Tongue (tissue), 3 donors: ENCODE measurements at places on chromosomes 5 and 9. TPM values are rescaled to one million over a fixed set of nuclear protein-coding genes. Genes with fewer than 3 reads are reported as not detected.
A peak's percentile ranks its signal among the peaks of the same experiment; 100 is the strongest.

DNA sequence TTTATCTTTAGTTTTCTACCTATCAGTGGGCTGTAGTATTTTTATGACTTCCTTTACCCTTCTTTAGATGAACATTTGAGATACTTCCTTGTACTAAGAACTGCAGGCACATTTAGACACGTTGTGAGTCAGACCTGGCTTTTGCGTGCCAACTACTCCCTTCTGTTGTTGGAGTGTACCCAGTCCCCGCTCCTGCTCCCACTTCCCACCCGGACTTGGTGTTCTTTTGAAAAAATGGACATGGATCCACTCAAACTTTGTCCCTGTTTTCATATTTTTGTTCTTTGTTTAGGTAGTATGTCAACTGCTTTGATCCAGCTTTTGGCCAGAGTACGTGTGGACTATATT lies 60.7 kb downstream of the PARP8 start:
- DNase-seq, result no peak

DNA sequence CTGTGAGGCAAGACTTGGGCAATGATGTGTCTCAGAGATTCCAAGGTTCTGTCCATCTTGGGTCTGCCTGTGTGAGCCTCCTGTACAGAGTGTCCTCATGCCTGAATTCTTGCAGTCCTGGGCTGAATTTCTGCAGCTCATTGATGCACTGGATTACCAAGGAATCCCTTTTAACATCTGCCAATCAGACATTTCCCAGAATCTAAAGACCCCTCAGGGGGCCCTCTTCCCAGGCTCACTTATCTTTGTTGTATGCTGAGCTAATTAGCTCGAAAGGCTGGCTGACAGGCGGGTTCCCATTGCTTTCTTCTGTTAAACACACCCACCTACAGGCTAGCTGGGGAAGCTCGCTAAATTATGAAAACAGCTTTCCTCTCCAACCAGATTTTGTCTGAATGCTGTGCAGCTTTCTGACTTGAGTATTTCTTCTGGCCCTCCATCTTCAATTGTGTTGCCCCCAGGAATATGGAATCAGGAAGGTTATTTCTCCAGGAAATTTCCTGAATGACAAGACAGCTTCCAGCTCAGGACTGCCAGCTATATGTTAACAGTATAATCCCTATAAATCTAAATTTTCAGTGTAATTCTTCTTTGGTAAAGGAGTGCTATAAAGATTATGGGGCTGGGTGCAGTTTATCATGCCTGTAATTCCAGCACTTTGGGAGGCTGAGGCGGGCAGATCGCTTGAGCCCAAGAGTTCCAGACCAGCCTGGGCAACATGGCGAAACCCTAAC lies at the start of gene LIX1:
Gene LIX1, minus strand, starts transcription at position 91 of the 734 bp plus-strand sequence. Its CDS starts 35 bp downstream, at position 56.
- peak; percentile 85 for DNase-seq

DNA sequence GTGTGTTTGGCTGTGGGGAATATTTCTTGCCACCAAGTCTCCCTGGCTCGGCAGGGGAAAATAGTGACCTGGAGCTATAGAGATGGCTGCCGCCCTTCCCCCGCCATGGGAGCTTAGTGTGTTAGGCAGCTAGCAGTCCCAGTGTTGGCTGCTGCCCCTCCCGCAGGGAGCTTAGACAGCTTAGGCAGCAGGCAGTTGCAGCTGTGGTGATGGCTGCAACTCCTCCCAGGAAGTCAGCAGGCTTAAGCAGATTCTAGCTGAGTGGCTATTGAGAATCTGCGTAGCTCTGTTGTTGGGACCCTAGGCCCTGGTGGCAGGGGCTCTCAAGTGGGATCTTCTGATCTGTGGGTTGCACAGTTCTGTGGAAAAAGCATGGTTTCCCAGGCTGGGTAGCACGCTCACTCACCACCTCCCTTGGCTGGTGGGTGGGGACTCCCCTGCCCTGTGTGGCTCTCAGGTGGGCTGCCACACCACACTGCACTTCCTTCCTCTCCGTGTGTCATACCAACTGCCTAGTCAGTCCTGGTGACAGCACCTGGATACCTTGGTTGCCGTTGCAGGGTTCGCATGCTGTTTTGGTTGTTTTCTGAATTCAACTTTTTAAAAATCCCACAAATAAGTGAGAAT lies 9.3 kb downstream of the OR1N2 start:
- no peak for DNase-seq

- no peak for DNase-seq
These were observed 13.9 kb downstream of the STC2 start for GRCh38 chr5:173314166-173314952.

DNA sequence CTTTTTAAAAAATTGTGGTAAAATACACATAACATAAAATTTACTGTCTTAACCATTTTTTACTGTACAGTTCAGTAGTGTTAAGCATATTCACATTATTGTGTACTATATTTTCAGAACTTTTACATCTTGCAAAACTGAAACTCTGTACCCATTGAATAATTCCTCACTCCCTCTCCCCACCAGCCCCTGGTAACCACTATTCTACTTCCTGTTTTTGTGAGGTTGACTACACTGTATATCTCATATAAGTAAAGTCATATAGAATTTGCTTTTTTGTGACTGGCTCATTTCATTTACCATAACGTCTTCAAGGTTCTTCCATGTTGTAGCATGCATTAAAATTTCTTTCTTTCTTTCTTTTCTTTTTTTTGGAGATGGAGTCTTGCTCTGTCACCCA lies 87.0 kb downstream of the LNPEP start:
- no peak for DNase-seq

DNA sequence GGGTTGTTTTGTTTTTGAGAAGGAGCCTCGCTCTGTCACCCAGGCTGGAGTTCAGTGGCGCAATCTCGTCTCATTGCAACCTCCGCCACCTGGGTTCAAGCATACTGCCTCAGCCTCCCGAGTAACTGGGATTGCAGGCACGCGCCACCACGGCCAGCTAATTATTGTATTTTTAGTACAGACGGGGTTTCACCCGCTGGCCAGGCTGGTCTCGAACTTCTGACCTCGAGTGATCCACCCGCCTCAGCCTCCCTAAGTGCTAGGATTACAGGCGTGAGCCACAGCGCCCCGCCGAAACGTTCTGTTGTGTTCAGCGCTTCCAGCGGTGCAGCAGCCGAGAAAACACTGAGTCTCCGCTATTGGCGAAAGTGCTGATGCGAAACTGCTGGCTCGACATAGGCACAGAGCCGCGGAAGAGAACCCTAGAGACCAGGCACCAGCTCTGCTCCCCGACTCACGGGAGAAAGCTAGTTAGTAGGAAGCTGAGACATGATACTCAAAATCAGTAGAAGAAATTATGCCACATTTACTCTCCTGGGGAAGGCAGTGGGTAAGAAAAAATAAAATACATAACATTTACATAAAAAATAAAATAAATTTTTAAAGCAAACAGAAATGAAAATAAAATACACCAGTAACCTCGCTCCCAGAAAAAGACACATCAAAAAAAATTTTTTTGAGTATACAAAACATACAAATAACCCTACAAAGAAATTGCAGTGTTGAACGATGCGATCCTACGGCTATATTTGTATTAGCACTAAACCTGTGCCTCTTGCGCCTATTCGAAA lies 31.6 kb downstream of the ANXA2R start:
- DNase-seq, result peak; percentile 87

DNA sequence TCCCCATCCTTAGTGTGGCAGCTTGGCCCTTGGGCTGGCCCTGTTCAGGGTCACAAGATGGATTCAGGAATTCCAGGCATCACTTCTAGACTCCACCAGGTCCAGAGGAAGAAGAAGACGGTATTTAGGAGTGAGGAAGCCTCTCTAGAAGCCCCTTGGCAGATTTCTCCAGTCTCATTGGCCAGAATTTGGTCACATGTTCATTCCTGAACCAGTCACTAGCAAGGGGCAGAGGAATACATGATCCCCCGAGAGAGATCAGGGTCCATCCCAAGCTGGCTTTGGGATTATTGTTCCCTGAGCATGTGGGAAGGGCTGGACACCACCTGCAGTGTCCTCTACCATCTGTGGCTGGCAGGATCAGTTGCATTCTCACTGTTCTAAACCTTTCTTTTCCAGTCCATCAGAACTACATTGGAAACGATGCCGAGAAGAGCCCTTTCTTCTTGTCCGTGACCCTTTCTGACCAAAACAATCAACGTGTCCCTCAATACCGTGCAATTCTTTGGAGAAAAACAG lies 48.5 kb downstream of the GARNL3 start:
- no peak for DNase-seq

DNA sequence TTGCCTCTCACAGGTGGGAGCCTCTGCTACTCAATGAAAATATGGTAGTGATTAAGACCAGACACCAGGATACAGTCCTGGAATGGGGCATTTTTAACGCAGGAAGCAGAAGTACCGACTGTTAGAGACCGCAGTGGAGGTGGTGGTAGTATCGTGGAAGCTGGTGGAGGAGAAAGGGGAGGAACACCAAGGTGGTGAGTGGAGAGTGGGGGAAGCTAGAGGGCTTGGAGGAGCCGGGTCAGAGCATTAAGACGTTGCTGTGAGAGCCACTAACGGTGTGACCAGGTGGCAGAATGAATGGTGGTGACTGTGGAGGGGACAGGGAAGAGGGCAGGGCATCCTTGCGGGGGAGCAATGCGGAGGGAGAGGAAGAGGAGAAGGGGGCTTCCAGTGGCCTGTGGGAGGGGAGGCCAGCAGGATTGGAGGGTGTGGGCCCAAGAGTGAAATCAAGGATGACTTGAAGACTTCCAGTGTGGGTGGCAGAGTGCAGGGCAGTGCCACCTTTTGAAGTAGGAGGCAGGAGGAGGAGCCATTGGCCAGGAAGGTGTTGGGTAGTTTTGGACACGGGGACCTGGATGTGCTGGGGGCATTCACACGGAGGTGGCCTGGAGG lies 1.6 kb upstream of the UBAC1 start:
- DNase-seq, result no peak

DNA sequence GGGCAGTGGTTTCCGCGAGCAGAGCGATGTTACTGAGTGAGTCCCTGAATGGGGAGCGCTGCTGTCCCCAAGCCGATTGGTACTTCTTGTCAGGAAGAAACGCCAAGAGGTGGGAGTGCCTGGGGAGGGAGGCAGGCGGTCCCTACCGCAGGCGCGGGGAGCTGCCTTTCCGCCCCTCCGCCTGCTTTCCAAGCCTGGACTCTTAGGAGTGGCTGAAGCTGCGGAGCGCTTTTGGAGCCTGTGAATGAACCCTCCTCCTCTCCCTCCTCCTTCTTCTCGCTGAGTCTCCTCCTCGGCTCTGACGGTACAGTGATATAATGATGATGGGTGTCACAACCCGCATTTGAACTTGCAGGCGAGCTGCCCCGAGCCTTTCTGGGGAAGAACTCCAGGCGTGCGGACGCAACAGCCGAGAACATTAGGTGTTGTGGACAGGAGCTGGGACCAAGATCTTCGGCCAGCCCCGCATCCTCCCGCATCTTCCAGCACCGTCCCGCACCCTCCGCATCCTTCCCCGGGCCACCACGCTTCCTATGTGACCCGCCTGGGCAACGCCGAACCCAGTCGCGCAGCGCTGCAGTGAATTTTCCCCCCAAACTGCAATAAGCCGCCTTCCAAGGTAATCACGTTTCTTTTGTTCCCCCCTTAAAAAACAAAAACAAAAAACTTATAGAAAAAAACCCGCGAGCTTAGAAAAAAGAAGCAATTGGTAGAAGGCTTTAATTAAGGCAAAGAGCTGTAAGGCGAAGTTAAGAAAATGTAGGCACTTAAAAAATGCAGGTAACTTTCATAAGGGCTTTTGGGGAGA lies at the start of gene VCAN:
Gene VCAN, plus strand, starts transcription at position 340 of the 808 bp plus-strand sequence. CDS start 11,775 bp downstream, outside the sequence.
- peak; percentile 96 for DNase-seq

GRCh38 chr9:84024041-84024575 lies 43.5 kb downstream of the RMI1 start:
- no peak for DNase-seq

GRCh38 chr5:1895739-1896420 lies 13.2 kb upstream of the IRX4 start:
- DNase-seq, result no peak

DNA sequence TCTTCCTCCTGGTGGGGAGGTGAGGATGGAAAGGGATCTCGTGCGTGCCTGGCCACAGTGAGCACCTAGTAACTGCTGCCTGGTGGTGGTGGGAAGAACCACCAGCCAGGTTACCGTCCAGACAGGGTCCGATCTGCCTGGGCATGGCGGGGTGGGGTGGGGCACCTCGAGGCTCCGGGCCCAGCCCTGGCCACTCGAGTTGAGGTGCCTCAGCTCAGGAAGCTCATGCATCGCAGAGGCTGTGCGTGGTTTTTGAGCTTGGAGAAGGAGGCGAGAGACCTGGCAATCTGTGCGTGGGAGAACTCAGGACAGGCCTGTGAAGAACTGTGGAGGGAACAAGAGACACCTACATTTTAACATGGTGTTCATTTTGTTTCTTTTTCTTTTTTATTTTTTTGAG lies 31.0 kb upstream of the FIBCD1 start:
- DNase-seq, result no peak

DNA sequence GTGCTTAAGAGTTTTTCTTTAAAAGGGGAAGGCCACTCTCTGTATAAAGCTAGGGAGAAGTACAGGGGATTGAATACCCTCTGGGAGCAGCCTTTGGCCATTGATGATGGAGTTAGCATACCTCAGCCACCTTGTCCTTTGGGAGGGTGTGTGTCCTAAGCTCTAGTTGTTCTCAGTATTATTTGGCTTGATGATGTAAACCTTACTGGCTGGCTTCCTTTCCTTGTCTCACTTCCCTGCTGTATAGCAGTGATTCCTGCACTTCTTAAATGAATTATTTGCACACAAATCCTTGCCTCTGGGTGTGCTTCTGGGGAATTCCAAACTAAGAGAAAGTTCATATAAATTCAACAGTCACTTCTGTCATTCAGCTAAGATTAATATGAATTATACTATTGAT lies 234.9 kb upstream of the RIOK2 start:
- DNase-seq, result no peak

- no peak for DNase-seq
These were observed 19.4 kb downstream of the ABO start for GRCh38 chr9:133255371-133256135.

GRCh38 chr5:140182075-140182711 lies 7.2 kb downstream of the CYSTM1 start:
- DNase-seq, result peak; percentile 30

Gene PIP5K1B
- 4.5 TPM for total RNA-seq

Gene MYO10
- total RNA-seq, result 27.1 TPM

Gene SLCO6A1
- total RNA-seq, result not detected

Gene MYMK
- 18.3 TPM for total RNA-seq

Gene DDX4
- not detected for total RNA-seq

Gene MEIKIN
- total RNA-seq, result 3.9 TPM

Gene PCDHB9
- 1.7 TPM for total RNA-seq

Gene TPD52L3
- not detected for total RNA-seq
